ENCODE measurements at places on chromosomes 1 and 21.

DNA sequence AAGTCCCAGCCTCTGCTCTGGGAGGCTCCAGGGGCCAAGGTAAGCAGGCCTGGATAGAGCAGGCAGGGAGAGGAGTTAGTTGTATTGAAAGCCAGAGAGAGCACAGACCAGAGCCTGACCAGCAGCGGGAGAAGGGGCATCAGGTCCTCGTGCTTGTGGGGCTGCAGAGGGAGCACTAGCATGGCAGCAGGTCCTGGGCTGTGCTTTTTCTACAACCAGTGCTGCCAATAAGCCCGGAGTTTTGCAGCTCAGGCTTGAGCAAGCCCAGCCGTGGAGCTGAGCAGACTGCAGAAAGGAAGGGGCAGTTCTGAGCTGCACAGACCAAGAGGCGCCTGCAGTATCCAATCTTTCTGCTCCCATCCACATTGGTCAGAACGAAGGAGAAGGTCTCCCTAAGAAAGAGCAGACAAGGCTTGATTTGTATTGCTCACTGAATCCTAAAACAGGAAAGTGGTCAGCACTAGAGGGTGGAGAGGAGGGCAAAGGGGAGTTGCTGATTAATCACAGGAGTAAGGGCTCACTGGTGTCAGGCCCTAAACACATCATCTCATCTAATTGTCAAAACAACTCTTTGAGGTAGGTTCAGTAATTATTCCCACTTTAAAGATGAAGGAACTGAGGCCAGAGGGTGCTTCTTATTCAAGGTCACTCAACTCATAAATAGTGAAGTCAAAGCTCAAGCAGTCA, 2.7 kb downstream of the DENND2D start:
- peak; percentile 73 for DNase-seq

- DNase-seq: no peak
Measured at GRCh38 chr1:90502194-90502593, 214.9 kb downstream of the BARHL2 start.

DNA sequence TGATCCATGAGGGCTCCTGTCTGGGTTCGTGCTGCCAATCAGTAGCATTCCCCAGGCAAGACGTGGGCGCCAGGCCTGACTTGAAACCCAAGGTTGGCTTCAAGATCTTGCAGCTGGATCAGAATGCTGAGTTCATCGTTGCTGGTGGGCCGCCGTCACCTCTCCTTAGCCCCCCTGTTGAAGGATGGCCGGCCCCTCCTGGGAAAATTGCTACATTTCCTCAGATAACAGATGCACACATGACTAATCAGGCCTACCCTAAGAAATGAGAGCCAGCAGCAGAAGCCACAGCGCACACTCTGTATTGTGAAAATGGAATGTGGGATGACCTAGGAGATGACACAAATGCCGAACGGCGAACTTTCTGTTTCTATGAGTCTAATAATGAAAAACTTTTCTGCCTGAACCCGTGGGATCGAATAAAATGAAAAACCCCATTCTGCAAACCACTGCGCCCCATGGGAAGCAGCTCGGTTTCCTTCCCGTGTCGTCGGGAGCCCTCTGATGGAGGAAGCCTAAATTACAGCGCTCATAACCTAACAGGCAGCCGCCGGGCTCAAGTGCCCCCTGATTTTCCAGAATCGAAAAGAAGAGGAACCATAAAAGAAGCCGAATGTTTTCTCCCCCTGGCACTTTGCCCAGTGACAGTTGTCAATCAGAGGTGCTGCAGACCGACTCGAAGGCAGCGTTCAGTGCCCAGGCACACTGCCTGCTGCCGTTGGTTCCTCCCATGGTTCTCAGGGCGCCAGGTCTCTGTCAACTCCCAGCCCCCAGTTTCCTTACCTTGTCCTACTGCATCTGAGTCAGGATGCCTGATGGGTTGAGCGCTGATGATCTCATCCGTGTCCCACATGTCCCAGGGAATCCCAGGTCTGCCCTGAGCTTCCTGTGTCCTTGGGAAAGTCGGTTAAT, 38.2 kb upstream of the H6PD start:
- peak; percentile 81 for DNase-seq

- DNase-seq: no peak
Measured at GRCh38 chr1:119380983-119381662, 12.5 kb downstream of the HAO2 start.

- no peak for DNase-seq
Measured at GRCh38 chr1:55443175-55443915, 228.2 kb upstream of the USP24 start.

- no peak for DNase-seq
Measured at GRCh38 chr21:44258056-44258725, 3.5 kb downstream of the DNMT3L start.

- no peak for DNase-seq
Measured at GRCh38 chr1:178124115-178124514, 30.2 kb downstream of the RASAL2 start.

DNA sequence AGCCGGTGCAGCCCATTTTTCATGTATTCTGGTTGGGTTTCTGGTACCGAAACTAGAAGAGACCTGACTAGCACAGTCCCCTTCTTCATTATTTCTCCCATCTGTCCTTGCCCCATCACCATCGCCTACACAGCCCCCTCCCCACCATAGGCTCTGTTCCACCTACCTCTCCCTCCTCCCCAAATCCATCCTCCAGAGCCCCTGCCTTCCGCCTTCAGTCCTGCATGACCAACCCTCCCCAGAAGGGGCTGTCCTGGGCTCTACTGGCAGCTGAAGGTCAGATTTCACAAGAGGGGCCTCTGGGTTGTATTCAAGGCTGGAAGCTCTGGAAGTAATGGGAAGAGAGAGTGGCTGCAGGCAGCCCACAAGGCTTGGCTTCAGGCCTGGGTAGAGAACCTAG, 55.2 kb downstream of the SDC3 start:
- DNase-seq: no peak
